Stimulated activated CD8-positive, alpha-beta memory T cell treated with anti-CD3 and anti-CD28 coated beads, Interleukin-15, amount 100 ng/mL, for 24 hours (primary cell): ENCODE measurements at places on chromosomes 6 and 20.
A peak's percentile ranks its signal among the peaks of the same experiment; 100 is the strongest.

DNA sequence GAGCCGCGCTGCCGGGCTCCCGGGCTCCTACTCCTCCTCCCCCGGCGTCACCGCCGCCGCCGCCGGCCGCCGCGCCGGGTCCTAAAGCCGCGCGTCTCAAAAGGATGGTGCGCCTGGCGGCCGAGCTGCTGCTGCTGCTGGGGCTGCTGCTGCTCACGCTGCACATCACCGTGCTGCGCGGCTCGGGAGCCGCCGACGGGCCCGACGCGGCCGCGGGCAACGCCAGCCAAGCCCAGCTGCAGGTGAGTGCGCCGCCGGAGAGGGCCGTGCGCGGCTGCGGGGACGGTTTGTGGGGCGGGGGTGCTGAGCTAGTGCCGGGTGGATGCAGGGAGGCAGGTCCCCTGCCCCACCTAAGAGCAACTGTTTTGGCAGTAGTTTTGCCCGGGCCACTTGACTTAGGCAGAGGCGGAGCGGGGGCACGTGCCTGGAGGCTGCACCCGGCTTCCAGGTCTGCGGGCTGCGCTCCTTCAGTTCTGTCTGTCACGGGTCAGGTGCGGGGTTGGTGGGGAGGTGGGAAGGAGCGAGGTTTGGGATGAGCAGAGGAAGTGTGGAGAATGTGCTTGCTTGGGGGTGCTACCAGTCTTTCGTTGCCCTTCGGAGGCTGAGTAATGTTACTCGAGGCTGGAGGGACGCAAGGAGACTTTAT is 722 bp downstream of the ISM1 start:
- peak; percentile 14 for DNase-seq

- no peak for DNase-seq
Measured at GRCh38 chr6:159151266-159151855, 17.8 kb upstream of the FNDC1 start.

DNA sequence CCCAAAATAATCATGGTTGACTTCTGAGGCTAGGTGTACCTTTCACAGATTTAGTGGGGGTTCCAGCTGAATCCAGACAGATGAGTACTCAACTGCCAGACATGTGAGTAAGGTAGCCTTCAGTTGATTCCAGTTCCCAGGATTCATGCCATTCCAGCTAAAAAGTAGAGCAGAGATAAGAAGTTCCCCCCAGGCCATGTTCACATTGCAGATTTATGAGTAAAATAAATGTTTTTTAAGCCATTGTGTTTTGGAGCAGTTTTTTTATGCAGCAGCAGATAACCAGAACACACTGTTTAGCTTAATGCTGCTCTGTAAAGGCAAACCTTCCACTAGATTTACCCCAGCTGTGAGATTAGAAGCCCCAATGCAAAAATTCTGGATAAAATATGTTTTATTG is 245.0 kb downstream of the RFPL4B start:
- no peak for DNase-seq

GRCh38 chr6:139449611-139450000 is 75.2 kb upstream of the CITED2 start:
- no peak for DNase-seq

DNA sequence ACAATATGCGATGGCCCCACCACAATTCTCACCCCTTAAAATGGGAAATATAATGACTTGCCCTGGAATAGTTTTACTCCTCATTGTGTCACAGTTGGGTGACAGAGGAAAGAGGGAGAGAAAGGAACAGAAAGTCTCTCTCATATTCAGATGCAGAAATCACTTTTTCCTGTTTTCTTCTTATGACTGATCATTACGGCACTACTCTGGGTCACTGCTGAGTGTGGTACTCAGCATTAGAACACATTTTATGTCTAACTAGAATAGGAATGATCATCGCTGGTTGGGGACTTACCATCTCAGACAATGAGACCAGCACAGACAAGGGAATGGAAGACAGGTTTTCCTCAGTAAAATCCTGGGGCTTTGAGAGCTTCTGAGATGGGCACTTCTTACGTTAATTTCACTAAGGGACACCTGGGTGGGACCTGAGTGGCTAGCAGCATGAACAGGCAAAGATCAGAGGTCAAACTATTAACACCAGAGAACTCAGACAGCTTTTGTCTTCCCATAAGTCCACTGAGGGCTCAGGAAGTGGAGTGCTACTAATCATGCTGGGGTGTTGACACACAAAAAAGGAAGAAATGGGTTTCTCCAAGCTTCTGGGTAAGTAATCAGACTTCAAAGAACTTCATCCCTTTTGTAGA is 54.9 kb upstream of the ARHGAP18 start:
- DNase-seq, result no peak

- no peak for DNase-seq
Measured at GRCh38 chr20:41639630-41640029, 21.5 kb upstream of the CHD6 start.

DNA sequence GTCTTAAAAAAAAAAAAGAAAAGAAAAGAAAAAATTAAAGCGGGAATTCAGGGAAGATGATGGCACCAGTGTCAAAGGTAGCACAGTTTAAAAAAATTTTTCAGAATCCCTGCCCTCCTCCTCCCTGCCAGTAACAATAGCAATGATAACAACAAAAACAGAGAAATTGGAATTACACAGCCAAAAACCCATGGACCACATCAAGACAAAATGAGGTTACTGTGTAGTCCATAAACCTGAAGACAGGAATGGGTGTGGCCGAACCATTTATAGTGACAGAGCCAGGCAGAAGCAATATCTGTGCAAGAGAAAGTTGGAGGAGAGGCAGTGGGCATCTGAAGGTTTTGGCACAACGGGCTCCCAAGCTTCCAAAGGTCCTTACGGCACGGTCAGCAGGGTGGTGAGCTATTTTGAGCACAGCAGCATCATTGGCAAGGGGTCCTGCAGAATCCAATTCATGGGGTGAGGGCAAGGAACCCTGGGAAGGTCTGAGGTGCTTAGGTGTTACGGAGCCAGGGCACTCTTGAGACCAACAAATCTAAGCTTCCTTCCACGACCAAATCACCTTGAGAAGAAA is 202.3 kb downstream of the GMPR start:
- DNase-seq, result no peak

GRCh38 chr6:158536084-158536890 is 23.6 kb upstream of the TMEM181 start:
- peak; percentile 33 for DNase-seq

GRCh38 chr6:31541059-31541657 is 645 bp downstream of the DDX39B start:
- no peak for DNase-seq

DNA sequence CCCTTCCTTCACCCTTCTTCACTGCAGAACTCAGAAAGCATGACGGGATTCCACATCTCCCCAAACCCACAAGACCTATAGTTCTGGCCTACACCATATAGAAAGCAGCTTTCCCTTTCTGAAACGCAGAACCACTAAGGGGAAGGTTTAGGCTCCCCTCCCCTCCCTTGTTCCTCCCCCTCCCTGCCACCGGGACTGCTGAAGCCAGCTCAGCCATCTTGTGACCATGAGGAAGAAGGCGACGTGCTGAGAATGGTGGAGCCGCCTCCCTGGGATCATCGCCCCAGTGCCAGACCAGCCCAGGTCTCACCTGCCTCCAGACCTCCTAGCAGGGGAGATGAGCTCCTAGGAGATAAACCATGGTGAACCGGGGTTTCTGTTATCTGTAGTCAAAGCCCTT is 19.6 kb downstream of the SERPINB6 start:
- no peak for DNase-seq
